ELR (cell line): ENCODE measurements at places on chromosomes 6 and 20.

DNA sequence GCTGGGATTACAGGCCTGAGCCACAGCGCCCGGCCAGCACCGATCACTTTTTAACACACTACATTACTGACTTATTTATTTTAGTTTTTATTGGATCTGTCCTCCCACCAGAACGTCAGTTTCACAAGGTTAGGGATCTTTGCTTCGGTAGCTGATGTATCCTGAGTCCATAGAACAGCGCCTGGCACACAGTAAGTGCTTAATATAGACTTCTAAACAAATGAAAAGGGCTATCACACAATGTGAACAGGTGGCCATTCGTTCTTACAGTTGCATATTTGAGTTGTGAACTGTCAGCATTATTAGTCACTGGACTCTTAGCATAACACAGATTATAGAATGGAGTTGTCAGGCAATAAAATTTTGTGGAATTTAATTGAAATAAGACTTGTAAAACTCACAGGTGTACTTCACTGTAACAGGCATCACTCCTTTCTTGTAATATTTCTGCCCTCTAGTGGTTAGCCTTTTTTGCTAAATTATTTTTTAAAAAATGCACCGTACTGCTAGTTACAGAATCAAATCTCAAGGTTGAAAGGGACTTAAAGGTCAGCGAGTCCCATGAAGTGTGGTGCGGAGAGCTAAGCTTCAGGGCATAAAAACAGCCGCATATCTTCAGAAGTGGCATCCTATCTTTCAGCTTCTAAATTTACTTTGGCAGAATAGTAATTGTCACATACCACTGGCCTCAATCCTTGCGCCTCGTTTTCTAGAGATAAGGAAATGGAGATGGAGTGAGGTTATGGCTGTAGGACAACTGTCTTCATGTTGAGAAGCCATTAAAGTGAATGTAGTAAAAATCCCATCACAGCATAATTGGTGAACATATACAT is 3.4 kb upstream of the TBC1D7 start:
- peak; percentile 64 for DNase-seq

DNA sequence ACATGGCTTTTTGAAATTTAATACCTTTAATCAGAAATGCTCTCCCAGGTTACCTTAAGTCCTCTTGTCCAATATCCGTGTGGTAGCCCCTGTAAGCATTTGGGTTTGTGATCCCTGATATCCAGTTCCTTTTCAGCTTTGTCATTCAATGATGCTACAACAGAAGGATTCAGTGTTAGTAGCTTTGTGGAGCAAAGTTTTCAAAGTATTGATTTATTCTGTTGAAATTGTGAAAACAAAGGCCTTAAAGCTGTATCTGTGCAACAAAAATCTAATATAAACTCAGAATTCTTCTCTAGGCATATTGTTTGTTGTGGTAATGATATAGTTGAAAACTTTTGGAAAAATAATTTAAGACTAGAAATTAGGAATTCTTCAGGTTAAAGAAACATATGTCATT is 91.9 kb downstream of the ADGRB3 start:
- DNase-seq: no peak

GRCh38 chr20:38094373-38094891 is 60.9 kb downstream of the RPRD1B start:
- DNase-seq: peak; percentile 95

DNA sequence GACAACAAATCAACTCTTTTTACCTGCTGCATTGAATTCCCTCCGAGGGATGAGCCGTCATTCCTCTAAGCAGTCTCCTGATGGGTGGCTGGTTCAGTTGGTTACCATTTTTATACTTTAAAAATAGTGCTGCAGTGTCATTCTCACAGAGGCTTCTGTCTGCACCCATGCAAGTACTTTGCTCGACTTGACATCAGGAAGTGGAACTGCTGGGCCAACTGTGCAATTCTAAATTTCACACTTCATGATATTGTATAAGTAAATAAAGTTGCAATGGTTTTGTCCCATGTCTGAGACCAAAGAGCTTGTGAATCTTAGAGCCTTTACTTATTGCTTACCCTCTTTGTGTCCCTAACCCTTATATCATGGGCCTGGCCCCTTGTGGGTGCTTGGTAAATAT is 2.5 kb downstream of the BTN3A1 start:
- no peak for DNase-seq

DNA sequence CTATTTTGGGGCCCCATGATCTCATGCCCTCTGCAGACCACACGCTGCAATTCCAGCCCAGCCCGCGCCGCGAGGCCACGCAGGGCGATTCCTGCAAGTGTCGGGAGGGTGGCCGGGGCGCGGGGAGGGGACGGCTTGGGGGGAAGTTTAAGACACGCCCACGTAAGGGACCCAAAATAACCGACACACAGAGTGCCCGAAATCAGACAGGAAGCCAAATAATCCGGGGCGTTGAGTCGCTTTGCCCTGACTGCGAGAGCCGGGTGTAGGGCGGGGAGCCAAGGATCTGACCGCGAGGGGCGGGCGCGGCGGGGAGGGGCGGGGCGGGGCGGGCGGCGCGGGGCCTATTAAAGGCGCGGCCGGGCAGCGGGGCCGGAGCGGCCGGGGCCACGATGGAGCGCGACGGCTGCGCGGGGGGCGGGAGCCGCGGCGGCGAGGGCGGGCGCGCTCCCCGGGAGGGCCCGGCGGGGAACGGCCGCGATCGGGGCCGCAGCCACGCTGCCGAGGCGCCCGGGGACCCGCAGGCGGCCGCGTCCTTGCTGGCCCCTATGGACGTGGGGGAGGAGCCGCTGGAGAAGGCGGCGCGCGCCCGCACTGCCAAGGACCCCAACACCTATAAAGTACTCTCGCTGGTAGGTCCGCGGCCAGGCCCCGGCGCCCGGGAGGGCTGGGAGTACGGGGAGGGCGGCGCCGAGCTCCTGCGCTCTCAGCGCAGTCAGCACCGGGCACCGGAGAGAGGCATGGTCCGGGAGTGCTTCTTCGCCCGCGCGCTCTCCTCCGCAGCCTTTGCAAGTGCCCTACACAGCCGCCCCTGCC is at the start of gene ENPP1:
Gene ENPP1 (plus strand): TSS at position 377 of the 816 bp plus-strand sequence. CDS start 16 bp downstream, at position 393.
- peak; percentile 85 for DNase-seq

- DNase-seq: no peak
These were observed 36.5 kb upstream of the MPC1 start for GRCh38 chr6:166419286-166419685.

- DNase-seq: no peak
These were observed 21.1 kb upstream of the AIG1 start for GRCh38 chr6:143039548-143039947.

DNA sequence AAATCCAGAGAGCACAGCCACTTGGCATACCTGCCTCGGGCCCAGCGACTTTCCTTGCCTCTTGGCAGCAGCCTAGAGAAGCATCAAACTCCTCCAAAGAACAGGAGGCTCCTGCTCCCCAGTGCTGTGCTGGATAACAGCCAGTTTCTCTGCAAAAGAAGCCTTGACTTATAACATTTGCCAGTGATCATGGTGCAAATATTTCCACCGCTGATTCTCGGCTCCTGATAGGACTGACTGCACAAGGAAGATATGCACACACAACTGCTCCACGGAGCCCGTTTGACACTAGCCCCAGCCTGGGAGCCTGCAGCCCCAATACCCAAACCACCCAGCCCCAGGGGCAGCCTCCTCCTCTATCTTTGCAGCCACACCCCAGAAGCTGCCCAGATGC is 17.5 kb downstream of the ACSS1 start:
- DNase-seq: peak; percentile 3

GRCh38 chr20:63117151-63117550 is 98.8 kb downstream of the YTHDF1 start:
- no peak for DNase-seq

GRCh38 chr6:113019176-113019575 is 672.0 kb downstream of the RFPL4B start:
- no peak for DNase-seq

- DNase-seq: no peak
These were observed 23.6 kb downstream of the PRR18 start for GRCh38 chr6:166284640-166285039.

DNA sequence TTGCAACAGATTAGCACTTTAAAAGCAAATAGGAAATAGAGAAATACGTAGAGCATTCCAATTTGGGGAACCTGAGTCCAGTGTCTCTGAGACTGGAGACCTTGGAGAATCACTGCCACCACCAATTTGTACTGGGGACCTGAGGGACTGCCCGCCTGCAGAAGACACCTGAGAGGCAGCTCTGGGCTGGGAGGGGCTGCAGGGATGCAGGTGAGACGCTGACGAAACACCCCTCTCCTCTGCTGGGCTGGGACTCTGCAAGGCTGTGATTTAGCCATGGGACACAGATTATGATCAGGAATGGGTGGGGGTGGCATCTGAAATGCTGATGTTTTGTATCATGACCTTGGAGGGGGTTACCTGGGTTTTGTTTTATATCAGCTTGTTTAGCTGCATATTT is 7.0 kb upstream of the APMAP start:
- no peak for DNase-seq

DNA sequence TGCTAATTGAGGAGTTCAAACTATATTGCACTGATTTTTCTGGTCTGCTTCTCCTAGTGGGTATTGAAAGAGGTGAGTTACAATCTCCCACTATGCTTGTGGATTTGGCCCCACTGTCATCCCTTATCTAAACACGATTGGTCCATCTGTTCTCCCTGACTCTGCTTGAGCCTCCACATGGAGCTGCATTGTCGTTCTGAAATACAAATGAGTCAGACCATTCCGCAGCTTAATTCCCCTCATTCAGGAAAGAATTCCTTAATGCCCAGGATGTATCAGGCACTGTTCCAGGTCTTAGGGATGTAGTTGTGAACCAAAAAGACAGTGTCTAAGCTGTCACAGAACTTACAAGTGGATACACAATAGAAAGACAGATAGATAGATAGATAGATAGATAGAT is 461.9 kb downstream of the QKI start:
- DNase-seq: no peak

- no peak for DNase-seq
These were observed 817 bp downstream of the GRM1 start for GRCh38 chr6:146029573-146030184.

DNA sequence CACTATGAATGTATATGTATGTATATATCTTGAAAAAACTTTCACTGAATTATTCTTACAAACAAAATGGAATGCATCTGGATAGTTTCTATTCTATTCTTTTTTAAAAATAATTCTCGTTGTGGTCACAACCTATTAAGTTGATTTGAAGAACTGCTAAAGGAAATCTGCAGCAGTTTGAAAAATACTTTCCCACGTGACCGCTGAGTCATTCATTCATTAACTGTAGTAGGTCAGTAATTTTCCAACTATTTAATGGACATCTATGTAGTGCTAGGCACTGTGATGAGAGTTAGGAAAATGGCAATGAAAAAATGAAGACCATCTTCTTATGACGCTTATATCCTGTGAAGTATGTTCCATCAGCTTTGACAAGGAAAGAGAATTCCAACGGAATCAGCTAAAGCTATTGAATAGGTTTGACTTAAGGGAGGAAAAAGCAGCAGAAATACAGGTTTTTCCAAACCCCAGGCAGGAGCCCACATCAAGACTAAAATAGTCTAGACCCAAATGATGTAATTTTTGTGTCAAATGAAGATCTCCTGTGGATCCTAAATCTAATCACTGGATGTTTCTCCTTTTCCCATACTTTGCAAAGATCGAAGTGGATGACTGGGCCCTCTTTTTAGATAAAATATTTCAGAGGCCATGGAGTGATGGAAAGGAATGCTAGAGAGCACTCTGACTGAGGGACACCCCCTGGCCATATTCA is 4.1 kb upstream of the EFHC1 start:
- peak; percentile 70 for DNase-seq

GRCh38 chr6:116229287-116229913 is 24.5 kb downstream of the TSPYL4 start:
- peak; percentile 81 for DNase-seq
